ENCODE measurements at places on chromosomes 3 and 15.

DNA sequence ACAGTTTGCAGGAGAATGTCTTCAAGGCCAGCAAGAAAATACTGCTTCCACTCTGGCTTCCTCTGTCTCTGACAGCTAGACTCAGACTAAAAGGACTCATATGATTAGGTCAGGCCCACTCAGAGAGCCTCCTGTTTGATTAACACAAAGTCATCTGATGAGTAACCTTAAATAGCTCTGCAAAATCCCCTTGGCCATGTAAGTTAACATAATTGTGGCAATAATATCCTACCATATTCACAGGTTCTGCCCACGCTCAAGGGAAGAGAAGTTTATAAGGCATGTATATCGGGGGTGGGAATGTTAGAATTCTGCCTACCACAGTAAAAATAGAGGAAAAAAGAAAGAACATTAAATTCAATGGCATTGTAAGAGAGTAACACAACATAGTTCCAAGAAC is 20.6 kb upstream of the HHATL start:
- DNase-seq: no peak

DNA sequence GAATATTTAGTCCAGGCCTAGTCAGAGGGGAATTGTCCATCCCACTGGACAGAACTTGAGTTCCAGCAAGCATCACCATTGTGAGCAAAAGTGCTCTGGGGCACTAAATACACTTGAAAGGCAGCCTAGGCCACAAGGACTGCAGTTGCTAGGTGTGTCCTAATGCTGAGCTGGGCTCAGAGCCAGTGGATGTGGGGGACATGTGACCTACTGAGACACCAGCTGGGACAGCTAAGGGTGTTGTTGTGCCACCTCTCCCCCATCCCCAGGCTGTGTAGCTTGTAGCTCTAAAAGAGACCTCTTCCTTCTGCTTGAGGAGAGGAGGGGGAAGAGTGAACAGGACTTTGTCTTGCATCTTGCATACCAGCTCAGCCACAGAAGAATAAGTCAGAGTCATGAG is 120.9 kb downstream of the DTWD1 start:
- DNase-seq: no peak

GRCh38 chr15:57703387-57703786 is 3.1 kb upstream of the POLR2M start:
- no peak for DNase-seq

DNA sequence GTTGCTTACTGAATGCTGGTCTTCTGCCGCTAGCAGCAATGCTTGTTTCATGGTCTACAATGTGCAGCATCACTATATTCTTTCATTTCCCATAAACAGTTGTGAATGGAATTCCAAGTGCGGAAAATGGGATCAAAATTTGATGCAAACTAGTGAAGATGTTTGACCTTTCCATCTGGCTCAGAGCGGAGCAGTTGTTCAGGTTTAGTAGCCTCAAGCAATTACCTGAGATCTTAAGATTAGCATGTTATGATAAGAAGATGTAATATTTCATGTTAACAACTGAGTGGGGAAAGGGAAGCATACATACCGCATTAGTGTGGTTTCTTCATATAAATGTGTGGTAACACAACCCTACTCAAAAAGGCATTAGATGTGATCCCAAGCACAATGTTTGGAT is 221.1 kb upstream of the CFAP20DC start:
- no peak for DNase-seq

GRCh38 chr3:153180860-153181372 is 18.9 kb downstream of the RAP2B start:
- no peak for DNase-seq
